ENCODE measurements at places on chromosomes 7 and 10.

GRCh38 chr7:44236333-44236728 lies 35.6 kb downstream of the YKT6 start:
- no peak for DNase-seq

- DNase-seq, result no peak
Observed at GRCh38 chr10:70832852-70833528, 17.2 kb downstream of the SGPL1 start.

DNA sequence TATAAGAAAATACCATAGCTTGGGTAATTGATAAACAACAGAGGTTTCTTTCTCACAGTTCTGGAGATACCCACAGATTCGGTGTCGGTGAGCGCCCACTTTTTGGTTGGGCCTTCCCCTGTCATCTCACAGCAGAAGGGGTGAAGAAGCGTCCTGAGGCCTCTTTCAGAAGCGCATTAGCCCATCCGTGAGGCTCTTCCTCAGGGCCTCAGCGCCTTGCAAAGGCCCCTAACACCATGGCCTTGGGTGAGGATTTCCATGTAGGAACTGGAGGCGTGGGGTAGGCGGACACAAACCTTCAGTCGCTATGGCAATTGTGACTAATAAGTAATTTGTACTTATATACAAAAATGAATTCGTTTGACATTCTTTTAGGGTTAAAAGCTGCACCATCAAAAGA lies 316.0 kb downstream of the PTPRN2 start:
- DNase-seq, result no peak

DNA sequence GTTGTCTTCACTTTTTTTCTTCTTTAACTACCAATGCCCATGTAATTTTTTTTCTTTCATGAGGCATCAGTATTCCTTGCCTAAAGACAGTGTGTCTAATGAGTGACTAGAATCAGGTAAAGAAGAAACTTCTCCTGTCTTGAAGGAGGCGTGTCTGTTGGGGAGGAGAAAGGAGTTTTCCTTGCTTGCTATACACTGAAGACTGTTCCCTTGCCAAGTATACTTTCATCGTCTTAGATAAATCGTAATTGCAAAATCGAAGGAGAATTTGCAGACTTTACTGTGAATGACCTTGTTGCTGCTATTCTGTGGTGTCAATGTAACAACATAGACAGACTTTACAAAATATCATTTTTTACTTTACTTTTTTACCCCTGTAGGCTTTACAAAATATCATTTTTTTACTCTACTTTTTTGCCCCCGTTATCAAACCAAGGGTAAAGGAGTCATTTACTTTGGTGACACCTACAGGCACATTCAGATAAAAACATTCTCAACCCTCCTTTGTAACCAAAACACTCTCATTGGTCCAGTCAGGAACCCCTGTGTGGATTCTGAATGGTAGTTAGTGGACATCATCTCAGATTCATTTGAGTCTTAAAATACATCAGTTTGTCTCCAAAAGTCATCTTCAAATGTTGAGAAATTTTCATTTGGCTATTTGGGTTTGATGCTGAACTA lies 232.4 kb downstream of the AHR start:
- no peak for DNase-seq

DNA sequence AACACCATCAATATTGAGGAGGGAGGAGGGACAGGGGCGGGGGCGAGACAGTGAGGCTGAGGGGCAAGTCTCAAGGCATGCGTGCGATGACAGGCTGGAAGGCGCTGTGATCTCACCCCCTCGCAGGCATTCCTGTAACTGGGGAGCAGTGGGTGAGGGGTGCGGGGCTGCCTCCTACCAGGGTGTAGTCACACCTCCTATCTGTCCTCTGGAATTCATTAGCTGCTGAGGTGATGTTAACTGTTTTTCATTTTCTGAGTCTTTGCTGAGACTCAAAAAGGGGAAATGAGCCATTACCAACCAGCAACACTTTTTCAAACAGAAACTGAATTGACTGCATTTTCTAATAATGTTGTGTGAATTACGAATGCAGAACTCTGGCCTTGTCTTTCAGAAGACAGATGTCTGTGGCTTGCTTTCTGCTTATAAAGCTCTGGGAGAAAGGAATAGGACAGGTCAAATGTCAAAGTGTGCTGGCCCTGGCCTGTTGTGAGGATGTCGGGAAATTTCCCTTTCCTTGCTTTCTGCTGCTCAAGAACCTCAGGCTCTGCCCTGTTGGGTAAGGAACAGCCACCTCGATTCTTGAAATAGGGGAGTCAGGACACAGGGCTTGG lies 23.7 kb upstream of the CDH23 start:
- DNase-seq, result no peak

DNA sequence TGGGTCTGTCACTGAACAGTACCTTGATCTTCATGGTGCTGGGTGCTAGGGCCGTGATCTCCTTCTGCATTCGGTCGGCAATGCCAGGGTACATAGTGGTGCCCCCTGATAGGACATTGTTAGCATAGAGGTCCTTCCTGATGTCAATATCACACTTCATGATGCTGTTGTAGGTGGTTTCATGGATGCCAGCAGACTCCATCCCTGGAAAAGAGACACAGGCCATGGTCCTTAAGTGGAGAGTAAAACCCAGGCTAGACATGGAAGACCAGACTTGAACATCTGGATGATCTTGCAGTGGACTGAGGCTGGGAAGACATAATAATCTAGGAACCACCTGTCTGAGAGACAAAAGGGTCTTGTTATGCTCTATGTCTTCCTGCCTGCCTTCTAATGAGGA lies 14.5 kb downstream of the ACTA2 start:
- no peak for DNase-seq

- no peak for DNase-seq
Observed at GRCh38 chr7:41911792-41912191, 208.9 kb upstream of the INHBA start.

GRCh38 chr10:7857262-7857661 lies 39.0 kb downstream of the TAF3 start:
- DNase-seq, result no peak

GRCh38 chr7:54812756-54813322 lies 53.8 kb upstream of the SEC61G start:
- DNase-seq, result no peak

- peak; percentile 5 for DNase-seq
Observed at GRCh38 chr10:93413252-93413689, 68.9 kb downstream of the MYOF start.

DNA sequence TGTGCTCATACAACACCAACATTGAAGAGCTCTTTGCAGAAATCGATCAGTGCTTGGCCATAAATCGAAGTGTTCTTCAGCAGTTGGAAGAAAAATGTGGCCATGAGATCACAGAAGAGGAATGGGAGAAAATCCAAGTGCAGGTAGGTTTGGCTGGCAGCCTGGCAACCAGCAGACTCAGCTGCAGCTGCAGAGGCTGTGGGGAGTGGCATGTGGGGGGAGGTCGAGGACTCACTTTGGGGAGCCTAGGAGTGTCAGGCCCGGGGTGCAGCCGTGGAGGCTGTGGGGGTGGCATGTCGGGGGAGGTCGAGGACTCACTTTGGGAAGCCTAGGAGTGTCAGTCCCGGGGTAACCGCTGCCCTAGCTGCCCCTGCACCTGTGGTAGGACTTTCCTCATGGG lies 35.1 kb downstream of the RNF32 start:
- no peak for DNase-seq

- DNase-seq, result no peak
Observed at GRCh38 chr7:1324028-1324900, 91.6 kb downstream of the UNCX start.

DNA sequence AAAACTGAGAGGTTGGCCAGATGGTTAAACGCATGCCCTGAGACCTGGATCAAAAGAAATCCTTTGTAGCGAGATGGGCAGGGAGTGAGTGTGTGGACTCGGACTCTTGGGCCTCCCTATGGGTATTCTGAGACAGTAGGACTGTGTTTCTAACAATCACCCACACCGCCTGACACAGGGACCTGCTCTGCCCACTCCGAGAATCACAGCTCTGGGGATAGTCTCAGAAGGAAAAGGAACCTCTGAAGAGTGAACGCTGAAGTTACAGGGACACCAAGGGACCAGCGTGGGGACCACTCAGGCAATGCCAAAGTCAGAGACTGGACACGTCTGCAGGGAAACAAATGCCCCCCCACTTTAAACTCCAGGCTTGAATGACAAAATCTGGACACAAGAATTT lies 242.1 kb upstream of the TCERG1L start:
- no peak for DNase-seq

- DNase-seq, result no peak
Observed at GRCh38 chr10:69262292-69262751, 16.0 kb upstream of the HK1 start.

GRCh38 chr10:103763374-103764202 lies 91.8 kb downstream of the SH3PXD2A start:
- DNase-seq, result no peak

- DNase-seq, result no peak
Observed at GRCh38 chr7:149414171-149414570, 46.7 kb downstream of the ZNF777 start.

DNA sequence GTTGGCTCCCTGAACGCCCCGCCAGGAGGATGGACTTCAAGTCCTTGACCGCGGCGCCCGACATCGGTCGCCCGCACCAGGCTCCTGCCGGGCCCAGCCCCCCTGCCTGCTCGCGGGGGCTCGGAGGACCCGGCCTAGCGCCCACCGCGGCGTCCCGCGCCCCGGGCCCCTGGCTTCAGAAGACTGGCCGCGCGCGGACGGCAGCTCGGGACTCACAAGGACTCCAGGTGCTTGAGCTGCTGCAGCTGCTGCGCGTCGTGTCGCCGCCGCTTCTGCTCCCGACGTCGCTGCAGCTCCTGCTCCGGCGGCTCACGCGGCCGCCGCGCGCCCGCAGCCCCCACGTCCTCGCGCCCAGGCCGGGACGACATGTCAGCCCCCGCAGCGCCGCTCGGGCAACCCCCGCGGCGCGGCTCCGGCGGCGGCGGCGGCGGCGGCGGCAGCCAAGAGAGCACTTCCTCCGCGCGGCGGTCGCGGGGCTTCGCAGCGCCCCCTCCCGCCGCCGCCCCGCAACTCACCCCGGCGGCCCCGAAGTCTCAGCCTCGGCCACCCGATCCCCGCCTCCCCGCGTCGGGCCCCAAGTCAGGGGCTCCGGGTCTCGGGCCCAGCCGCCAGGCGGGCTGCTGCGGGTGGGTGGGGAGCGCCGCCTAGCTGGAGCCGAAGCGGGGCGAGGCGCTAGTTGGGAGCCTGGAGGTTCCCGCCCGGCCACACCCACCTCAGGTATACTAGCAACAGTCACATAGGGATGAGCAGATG lies at the start of gene RP9:
Gene RP9 (minus strand): TSS at position 400 of the 753 bp plus-strand sequence. CDS start 32 bp downstream, at position 368.
- peak; percentile 80 for DNase-seq

DNA sequence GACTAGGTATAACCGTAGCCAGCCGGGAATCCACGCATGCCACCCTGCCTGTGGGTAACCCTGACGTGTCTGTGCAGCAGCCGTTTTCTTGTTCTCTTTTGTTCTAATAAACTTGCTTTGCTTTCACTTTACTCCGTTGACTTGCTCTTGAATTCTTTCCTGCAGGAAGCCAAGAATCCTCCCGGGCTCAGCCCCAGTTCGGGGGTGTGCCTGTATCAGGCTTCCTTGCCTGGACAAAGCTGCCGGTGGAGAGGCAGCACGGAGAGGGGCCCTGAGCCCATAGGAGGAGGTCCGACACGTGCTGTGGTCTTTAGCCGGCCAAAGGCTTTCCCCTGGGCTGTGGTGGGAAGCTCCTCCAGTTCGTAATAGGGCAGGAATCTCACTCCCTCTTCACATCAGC lies 256.5 kb upstream of the PPP2R2D start:
- no peak for DNase-seq

DNA sequence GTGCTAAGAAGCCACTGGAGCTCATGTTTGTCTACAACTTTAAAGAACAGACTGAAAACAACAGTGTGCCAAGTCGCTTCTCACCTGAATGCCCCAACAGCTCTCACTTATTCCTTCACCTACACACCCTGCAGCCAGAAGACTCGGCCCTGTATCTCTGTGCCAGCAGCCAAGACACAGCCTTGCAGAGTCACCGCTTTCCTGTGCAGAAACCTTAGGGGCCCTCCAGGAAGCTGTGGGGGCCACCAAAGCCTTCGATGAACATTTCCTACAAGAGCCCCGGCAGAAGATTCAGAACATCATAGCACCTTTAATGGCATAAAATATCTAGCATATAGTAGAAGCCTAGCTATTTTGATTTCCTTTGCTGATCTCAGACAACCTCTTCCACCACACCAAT lies 88.0 kb upstream of the PRSS58 start:
- DNase-seq, result peak; percentile 47

GRCh38 chr7:28211006-28211405 lies 30.4 kb upstream of the JAZF1 start:
- DNase-seq, result peak; percentile 6

- DNase-seq, result peak; percentile 43
Observed at GRCh38 chr10:29658984-29659965, 24.5 kb upstream of the SVIL start.

Data from stimulated activated CD4-positive, alpha-beta T cell treated with anti-CD3 and anti-CD28 coated beads, Interleukin-4, amount 100 ng/mL, for 1 hour (primary cell).